ENCODE measurements at places on chromosomes 7 and 10. TPM values are rescaled to one million over a fixed set of nuclear protein-coding genes. Genes with fewer than 3 reads are reported as not detected.
A peak's percentile ranks its signal among the peaks of the same experiment; 100 is the strongest.

DNA sequence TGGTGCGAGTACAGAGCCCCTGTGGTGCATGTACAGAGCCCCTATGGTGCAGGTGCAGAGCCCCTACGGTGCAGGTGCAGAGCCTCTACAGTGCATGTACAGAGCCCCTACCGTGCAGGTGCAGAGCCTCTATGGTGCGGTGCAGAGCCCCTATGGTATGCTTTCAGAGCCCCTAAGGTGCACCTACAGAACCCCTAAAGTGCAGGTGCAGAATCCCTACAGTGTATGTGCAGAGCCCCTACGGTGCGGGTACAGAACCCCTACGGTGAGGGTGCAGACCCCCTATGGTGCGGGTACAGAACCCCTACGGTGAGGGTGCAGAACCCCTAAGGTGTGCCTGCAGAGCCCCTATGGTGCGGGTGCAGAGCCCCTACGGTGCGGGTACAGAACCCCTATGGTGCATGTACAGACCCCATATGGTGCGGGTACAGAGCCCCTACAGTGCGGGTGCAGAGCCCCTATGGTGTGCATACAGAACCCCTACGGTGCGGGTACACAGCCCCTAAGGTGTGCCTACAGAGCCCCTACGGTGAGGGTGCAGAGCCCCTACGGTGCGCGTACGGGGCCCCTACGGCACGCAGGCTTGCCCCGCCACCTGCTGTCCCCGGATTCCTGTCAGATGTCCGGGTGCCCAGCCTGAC lies 53.5 kb downstream of the MGMT start:
- no peak for DNase-seq
- H3K27me3 ChIP-seq: no peaks in the 10 kb centered on the region
- H3K4me1 ChIP-seq: no peaks in the 10 kb centered on the region
- no peak overlapping the region for H3K27ac ChIP-seq
- H3K36me3 ChIP-seq: no peaks in the 10 kb centered on the region
- H3K4me3 ChIP-seq: no peak overlapping the region

- H3K36me3 ChIP-seq: no peaks in the 10 kb centered on the region
- no peak overlapping the region for H3K27ac ChIP-seq
- no peak for DNase-seq
- H3K4me1 ChIP-seq: no peaks in the 10 kb centered on the region
- H3K27me3 ChIP-seq: no peaks in the 10 kb centered on the region
Observed at GRCh38 chr10:64515970-64516699, 994.9 kb downstream of the REEP3 start.

GRCh38 chr10:35906155-35906554 lies 264.1 kb upstream of the FZD8 start:
- no peak overlapping the region for H3K27ac ChIP-seq
- DNase-seq: no peak
- H3K4me1 ChIP-seq: no peaks in the 10 kb centered on the region
- no peak overlapping the region for H3K4me3 ChIP-seq

DNA sequence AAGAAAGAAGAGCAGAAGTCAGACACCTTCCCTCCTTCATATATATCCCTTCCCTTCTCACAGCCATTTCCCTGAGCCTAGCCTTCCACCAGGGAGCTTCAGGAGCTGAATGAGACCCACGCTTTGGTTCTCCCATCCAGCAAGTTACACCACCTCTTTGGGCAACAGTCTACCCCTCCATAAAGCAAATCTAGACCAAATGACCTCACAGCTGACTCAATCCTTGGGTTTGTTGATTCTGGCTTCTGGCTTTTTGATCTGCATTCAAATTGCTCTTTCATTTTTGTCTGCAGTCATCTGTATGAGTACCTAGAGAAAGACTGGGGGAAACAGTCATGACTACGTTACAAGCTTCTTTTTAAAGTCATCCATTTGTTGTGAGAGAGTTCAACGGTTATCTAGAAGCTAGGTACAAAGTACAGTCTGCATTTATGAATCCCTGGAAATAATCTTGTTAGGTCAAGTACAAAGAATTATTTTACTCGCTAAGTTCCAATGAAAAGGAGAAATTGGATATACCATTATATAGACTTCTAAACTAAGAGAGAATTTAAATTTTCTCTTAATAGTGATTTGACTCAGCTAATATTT lies 86.3 kb downstream of the RAB11FIP2 start:
- 0 out of 2 replicates have a peak, but pooled peaks cover 2% of the 10 kb centered on the region for H3K27me3 ChIP-seq
- H3K27ac ChIP-seq: no peak overlapping the region
- no peak overlapping the region for H3K4me3 ChIP-seq
- no peaks in the 10 kb centered on the region for H3K36me3 ChIP-seq
- DNase-seq: no peak

DNA sequence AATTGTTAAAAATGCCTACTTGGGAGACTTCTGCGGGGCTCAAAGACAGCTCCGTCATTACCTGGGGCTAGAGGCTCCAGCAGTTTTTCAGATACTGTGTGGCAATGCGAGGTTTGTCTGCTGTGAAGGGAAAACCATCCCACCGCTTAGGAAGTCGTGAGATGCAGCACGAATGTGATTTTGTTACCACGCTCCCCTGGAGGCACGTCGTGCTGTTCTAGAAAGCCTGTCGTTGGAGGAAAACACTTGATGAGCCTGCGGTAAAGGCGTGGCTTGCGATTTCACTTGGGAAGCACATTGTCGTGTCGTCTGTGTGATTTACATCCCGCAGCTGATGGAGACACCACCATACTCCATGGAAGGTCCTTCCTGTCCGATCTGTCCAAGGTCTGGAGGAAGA lies 39.3 kb downstream of the CAMK1D start:
- H3K4me1 ChIP-seq: no peaks in the 10 kb centered on the region
- H3K36me3 ChIP-seq: no peaks in the 10 kb centered on the region
- no peak for DNase-seq
- no peak overlapping the region for H3K27ac ChIP-seq
- no peak overlapping the region for H3K4me3 ChIP-seq

DNA sequence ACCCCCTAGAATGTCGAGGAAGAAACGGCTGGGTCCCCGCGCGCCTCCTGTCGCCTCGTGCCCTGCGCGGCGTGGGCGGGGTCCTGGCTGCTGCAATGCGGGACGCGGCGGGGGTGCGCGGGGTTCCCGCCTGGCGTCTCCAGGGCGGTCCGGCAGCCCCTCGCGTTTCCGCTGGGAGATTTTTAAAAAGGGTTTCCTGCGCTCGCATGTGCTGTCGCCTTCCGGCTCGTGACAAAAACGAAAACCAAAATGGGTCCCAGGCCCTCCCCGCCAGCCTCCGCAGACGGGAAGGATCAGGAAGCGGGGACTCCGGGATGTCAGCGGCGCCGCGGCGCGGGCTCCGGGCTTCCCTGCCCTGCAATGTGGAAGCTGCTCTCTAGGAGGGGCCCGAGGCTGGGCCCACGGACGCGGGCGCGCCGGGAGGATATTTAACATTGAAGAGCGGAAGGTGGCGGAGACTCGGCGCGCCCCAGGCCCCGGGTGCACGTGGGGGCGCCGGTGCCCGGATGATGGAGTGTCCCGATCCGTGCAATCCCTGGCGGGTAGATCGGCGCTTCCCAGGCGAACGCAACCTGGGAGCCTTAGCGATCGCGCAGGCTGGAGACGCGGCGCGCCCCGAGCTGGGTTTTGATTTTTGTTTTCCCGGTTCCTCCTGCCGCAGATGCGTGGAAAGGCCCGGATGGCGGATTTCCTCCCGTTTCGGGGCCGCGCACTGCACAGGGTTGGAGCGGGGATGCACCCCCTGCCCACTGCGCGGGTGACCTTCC lies 1.0 kb downstream of the PFKP start:
- H3K27me3 ChIP-seq: no peaks in the 10 kb centered on the region
- H3K4me3 ChIP-seq: peak overlapping the region; percentile 64
- no peaks in the 10 kb centered on the region for H3K4me1 ChIP-seq
- H3K36me3 ChIP-seq: no peaks in the 10 kb centered on the region
- peak overlapping the region; percentile 64 for H3K27ac ChIP-seq
- peak; percentile 29 for DNase-seq

DNA sequence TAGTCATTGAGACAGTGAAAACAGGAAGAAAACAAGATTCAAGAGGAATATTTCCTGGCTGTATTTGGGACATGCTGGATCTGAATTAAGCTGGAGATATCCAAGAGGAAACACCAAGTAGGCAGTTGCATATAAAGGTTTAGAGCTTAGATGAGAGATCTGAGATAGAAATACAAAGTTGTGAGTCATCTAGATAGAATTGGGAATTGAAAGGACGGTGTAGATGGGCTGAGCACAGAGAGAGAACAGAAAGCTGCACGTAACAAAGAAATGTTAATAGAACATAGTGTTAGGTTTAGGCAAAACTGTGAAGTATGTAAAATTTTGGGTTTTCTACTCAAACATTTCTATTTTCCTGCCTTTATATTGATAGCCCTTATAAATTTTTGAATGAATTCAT lies 218.5 kb upstream of the TMEM196 start:
- no peaks in the 10 kb centered on the region for H3K27me3 ChIP-seq
- H3K36me3 ChIP-seq: no peaks in the 10 kb centered on the region
- DNase-seq: no peak
- no peak overlapping the region for H3K27ac ChIP-seq

- H3K4me3 ChIP-seq: no peak overlapping the region
- no peaks in the 10 kb centered on the region for H3K27me3 ChIP-seq
- DNase-seq: no peak
- no peak overlapping the region for H3K27ac ChIP-seq
- peaks cover 20% of the 10 kb centered on the region for H3K4me1 ChIP-seq
- H3K36me3 ChIP-seq: no peaks in the 10 kb centered on the region
Observed at GRCh38 chr7:3560495-3560894, 259.4 kb downstream of the SDK1 start.

GRCh38 chr10:74255888-74256357 lies 104.9 kb downstream of the ADK start:
- no peaks in the 10 kb centered on the region for H3K27me3 ChIP-seq
- no peak for DNase-seq
- H3K4me1 ChIP-seq: no peaks in the 10 kb centered on the region
- H3K36me3 ChIP-seq: no peaks in the 10 kb centered on the region
- H3K27ac ChIP-seq: no peak overlapping the region
- H3K4me3 ChIP-seq: no peak overlapping the region

EEPD1 gene
- total RNA-seq: 0.93 TPM

CYP3A7 gene
- not detected for total RNA-seq

JCAD gene
- total RNA-seq: 0.08 TPM
